ENCODE measurements at places on chromosomes 12 and 14.

- no peak for DNase-seq
Observed at GRCh38 chr12:100995771-100996170, 201.2 kb downstream of the ANO4 start.

DNA sequence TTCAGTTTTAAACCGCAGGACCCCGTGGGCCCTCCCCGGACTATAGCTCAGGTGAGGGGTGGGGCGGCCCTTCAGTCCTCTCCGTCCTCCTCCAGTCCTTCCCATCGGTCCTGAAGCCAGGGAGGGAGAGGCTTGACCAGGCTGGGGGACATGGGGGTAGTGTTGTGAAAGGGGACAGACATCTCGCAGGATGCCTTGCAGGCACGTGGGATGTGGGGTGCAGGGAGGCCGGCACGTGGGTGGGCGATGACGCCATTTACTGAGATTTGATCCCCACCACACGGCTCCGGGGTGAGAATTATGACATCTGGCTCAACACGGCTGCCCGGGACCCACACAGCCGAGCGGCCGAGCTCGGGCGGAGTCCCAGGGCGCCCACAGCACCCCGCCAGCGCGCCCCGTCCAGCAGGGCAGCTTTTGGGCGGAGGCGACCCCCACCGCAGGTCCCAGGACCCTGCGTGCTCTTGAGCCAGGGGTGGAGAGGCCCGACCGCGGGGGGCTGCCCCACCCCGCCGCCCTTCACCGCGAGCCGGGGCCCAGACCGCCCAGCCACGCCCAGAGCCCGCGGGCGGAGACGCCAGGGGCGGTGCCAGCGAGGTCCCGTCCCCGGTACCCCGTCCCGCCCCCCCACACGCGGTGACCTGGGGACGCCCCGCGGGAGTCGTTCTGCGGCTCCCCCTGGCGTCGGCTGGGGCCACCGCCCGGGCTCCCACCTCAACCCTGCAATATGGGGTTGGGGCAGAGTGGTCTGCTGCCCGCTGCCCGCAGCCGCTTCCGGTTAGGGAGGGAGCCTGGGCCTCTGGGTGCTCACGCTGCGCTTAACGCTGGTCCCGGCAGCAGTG lies 3.3 kb upstream of the EXOC3L4 start:
- DNase-seq, result peak; percentile 76

DNA sequence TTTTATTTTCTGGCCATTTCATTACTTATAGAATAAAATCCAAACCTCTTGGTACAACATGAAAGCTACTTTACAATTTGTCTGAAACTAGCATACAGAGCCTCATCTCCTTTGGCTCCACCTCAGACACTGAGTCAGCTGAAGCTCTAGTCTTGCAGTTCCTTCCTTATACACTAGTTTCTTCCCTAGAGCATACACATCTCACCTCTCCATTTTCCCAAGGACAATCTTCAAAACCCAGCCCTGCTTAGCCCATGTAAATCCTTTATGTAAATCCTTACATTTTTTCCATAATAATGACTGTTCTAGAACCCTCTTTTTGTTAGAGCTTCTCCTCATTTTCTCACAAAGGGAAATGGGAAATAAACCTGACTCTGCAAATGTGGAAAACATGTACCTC lies 463.4 kb downstream of the SLC16A7 start:
- no peak for DNase-seq

- DNase-seq, result peak; percentile 87
Observed at GRCh38 chr14:99415496-99416281, 65.0 kb downstream of the SETD3 start.

GRCh38 chr12:12735301-12735700 lies 18.1 kb downstream of the CDKN1B start:
- no peak for DNase-seq

- DNase-seq, result no peak
Observed at GRCh38 chr14:55893705-55894104, 224.5 kb upstream of the PELI2 start.

Measured in activated CD4-positive, alpha-beta T cell treated with anti-CD3 and anti-CD28 coated beads, Interleukin-10, Interleukin-2, amounts not matched to agents 100 ng/mL and 50 ng/mL, durations not matched to agents 16 hours and 8 hours (primary cell).